ENCODE measurements at places on chromosomes 1 and 21. TPM values are rescaled to one million over a fixed set of nuclear protein-coding genes. Genes with fewer than 3 reads are reported as not detected.
A peak's percentile ranks its signal among the peaks of the same experiment; 100 is the strongest.

ZDHHC18 gene
- 15.5 TPM for total RNA-seq

DNA sequence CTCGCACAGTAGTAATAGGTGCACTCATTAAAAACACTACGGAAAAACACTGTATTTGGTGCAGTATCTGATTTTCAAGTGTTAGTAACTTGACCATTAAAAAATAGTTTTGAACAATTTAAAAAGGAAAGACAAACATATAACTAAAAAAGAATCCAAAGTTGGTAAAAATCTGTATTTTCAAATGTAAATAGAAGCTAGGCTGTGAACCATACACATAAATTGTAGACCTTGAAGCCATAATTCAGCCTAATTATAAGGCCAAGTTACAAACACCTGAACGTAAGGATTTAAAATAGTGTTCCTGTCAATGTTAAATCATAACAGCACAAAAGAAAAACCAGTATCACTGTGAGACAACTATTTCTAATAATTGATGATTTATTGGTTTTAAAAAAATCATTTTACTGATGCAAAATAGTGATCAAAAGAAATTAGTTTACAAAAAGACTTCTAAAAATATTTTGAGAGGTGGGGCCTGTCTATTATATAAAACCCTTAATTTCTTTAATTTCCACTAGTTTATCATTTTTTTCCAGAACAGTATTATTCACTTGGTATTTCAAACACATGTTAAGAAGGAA is 4.5 kb downstream of the IRF2BP2 start:
- no peak for DNase-seq

DNA sequence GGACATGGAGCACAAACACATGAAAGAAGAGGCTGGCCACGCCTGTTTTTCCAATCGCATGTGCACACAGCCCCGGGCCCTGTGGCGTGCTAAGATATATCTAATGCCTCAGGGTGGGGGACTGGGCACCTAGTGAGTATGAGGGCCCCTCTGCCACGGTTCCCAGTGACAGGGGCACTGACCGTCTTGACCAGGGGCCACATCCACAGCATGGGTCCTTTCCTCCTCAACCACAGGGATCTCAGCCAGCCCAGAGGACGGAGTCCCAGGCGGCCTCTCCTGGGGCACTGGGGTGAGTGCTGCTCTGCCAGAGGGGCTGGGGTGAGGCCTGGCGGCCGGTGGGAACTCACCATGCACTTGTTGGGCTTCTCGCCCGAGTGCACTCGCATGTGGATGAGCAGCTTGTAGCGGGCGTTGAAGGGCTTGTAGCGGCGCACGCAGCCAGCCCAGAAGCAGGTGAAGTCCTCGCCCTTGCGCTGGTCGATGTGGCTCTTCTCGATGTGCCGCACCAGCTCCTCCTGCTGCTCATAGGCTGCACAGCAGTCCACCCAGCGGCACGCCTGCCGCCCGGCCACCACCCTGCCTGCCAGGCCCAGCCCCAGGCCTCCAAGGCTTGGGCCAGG is 134.7 kb downstream of the DMRTB1 start:
- peak; percentile 94 for DNase-seq

GRCh38 chr1:43533584-43533983 is 2.9 kb downstream of the PTPRF start:
- DNase-seq = no peak

- DNase-seq = no peak
Observed at GRCh38 chr1:25036117-25036546, 106.1 kb upstream of the RUNX3 start.

GRCh38 chr1:109056064-109056463 is 14.2 kb upstream of the WDR47 start:
- DNase-seq = no peak

DNA sequence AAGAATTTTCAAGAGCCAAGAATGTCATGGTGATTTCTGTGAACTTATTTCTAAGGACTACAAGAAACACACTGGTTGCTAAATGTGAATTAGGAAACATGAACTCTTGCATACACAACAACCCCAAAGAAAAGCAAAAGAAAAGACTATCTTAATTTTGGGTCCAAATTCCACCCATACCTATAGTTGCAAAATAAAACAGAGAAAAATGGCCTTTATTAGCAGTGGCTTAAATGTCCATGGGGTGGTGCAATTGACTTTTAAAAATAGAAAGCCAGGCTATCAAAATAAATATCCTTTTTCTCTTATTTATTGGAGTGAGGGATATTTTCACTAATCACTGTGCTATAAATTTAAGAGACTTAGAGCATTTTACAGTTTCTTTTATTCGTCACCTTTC is 80.9 kb upstream of the DPYD start:
- DNase-seq = peak; percentile 6
